ENCODE measurements at places on chromosomes 3 and 15.

DNA sequence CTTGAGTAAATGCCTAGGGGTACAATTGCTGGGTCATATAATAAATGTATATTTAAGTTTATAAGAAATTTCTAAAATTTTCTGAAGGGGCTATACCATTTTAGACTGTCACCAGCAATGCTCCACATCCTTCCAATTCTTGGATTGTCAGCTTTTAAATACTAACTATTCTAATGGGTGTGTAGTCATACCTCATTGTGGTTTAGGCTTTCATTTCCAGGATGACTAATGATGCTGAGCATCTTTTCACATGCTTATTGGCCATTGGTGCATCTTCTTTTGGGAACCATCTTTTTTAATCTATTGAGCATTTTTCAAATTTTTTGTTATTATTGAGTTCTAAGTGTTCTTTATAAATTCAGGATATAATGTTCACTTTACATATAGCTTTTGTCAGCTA is 52.5 kb upstream of the CORO2B start:
- no peak for DNase-seq

DNA sequence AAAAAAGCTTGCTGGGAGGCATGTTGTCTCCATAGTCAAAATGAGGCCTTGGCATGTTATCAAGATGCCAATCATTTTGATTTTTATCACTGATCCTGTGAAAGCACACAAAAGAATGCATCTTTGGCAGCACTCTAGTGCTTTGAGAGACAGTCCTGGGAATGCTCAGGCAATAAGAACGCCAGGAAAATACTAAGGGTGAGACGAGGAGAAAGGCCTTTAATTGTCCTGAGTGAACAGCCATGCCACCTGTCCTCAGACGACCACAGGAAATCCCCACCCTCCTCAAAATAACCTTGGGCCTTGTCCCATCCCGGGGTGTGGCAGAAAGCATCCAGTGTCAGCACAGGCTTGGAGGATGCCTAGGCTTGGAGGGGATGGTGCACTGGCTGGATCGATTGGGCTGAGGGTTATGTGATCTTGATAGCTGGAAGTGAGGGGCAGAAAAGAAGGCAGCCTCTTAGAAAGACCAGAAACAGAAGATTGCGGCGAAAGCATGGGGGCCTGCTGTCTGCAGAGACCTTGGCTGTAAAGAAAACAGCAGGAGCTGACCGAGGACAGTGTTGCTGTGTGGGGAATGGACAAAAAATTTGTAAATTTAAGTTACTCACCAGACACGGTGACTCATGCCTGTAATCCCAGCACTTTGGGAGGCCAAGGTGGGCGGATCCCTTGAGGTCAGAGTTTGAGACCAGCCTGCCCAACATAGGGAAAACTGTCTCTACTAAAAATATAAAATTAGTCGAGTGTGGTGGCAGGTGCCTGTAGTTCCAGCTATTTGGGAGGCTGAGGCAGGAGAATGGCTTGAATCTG is 7.3 kb downstream of the TMEM158 start:
- DNase-seq = no peak

DNA sequence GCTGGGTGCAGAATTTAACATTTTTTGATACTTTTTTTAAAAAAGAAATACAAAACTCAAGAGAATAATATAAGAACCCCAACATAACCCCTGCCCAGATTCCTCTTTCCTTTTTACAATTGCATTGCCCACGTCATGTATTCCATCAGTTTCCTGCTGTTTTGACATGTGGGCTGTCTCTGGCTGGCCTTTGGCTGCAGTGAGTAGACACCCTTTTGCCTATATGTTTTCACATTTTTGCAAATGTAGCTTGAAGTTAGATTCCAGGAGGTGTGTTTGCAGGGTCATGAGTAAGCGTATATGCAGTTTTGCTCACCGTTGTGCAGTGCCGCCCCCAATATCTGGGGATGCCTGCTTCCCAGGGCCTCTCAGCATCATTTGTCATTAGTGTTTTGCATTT is 28.0 kb upstream of the ATP10A start:
- no peak for DNase-seq

DNA sequence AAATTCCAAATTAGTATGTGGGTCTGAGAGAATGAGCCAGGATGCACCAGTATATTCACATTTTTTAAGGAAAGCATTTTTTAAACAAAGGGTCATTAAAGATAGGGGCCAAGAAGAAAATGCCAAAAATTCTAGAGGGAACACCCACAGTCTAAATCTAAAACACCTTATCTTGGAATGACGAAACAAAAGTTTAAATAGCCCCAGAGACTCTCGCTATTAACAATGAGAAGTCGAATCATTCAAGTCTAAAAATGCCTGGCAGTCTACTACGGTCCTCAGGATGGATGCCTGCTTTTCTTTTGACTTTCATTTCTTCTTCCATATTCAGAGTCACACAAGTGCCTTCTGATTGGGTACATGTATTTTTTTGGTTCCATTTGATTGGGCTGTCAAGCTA is 66.3 kb downstream of the SSUH2 start:
- DNase-seq = no peak

GRCh38 chr15:71883447-71883846 is 73.1 kb downstream of the NR2E3 start:
- no peak for DNase-seq

Data from NCI-H2081 treated with DMSO at 0.1 percent for 48 hours (cell line).